ENCODE measurements at places on chromosomes 3 and 15.

DNA sequence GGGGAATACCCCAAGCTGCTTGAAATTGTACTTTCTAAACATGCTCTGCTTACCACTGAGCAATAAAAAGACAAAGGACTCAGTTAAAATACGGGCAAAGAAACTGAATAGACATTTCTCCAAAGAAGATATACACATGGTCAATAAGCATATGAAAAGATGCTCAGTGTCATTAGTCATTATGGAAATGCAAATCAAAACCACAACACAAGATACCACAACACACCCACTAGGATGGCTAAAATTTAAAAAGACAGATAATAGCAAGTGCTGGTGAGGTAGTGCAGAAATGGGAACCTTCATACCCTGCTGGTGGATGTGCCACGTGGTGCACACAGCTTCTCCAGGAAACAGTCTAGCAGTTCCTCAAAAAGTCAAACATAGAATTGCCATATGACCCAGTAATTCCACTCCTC lies 21.3 kb downstream of the LRIG1 start:
- no peak for DNase-seq

DNA sequence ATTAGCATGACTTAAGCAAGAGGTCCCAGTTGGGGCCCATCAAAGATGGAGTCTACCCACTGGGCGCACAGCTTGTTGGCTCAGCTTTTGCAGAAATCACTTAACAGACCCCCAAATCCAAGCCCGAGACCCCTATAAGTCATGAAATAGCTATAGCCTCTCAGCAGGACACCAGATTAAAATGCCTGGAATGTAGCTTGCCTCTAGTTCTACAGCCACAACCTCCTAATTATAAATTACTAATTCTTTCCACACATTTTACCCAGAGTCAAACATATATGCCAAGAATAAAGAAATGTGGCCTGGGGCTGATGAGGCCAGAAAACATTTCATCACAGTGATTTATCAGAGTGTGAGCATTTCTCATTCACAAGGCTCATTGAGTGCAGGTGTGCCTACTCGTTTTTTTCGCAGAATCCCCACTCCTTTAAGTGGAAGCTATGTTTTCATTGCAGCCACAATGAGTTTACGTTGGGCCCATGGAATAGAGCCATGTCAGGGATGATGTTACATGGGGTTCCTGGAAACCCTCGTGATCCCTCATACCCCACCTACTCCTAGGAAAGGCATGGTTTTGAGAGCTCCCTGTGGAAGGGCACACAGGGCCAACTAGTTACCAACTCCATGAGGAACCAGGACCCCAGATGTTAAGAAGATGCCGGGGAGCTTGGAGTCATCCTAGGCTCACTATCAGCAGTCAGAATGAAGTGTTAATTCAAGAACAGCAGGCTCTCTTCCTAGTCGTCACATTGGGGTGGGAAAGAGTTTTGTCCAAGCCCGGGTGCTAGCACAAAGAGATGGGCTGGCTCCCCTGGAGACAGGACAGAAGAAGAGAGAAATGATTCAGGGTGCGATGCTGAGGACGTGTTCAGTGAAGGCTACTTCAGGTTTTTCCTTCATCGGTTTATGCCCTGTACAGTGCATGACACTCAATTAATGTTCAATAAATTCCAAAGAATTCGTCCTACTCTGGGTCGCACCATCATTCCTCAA lies 90.2 kb upstream of the ABHD17C start:
- no peak for DNase-seq

- no peak for DNase-seq
Measured at GRCh38 chr3:21654662-21655061, 96.3 kb downstream of the ZNF385D start.

- no peak for DNase-seq
Measured at GRCh38 chr15:29968895-29969561, 113.7 kb upstream of the GOLGA8J start.

GRCh38 chr3:187011915-187012314 lies 81.6 kb downstream of the ST6GAL1 start:
- DNase-seq, result no peak
